Renal cortex interstitium (tissue), 15 donors: ENCODE measurements at places on chromosomes 13 and 19.

- no peak for DNase-seq
Measured at GRCh38 chr13:40170091-40170490, 496.4 kb downstream of the FOXO1 start.

DNA sequence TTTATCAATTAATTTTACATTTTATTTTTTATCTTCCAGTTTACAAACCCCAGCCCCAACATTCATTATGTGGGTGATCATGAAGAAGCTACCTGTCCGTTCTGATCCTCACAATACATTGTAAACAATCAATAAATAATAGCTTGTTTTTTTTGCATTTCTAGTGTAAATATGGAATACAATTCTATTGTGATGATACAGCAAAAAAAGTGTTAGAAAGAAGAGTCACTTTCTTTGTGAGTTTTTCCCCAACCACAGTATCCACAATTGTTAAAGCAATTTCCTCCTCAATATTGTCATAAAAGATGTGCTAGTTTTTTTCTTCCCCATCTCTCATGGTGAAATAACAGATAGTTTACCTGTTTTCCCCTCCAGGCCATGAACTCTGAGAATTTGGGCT is 30.3 kb upstream of the ZNF835 start:
- DNase-seq: no peak

DNA sequence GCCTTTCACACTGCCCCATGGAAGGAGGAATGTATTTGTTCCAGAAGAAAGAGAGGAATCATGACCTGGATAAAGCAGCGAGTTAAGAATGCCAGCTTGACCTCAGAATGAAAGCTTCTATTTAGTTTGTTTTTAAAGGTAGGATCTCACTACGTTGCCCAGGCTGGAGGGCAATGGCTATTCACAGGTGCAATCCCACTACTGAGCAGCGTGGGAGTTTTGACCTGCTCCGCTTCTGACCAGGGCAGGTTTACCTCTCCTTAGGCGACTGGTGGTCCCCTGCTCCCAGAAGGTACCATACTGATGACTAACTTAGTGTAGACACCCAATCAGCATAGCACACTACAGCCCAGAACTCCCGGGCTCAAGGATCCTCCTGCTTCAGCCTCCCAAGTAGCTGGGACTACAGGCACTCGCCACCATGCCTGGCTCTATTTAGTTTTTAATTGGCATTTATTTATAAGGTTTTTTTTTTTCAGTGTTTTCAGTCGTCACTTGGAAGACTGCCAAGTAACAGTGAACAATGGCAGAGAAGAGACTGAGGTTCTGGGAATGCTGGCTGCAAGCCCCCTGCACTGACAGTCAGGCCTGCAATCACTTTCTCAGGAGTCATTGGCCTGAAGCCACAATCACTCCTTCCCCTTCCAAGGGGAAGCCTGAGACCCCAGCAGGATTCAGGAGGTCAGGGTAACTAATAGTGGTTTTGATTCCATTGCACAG is 73.1 kb downstream of the EPS15L1 start:
- DNase-seq: no peak

DNA sequence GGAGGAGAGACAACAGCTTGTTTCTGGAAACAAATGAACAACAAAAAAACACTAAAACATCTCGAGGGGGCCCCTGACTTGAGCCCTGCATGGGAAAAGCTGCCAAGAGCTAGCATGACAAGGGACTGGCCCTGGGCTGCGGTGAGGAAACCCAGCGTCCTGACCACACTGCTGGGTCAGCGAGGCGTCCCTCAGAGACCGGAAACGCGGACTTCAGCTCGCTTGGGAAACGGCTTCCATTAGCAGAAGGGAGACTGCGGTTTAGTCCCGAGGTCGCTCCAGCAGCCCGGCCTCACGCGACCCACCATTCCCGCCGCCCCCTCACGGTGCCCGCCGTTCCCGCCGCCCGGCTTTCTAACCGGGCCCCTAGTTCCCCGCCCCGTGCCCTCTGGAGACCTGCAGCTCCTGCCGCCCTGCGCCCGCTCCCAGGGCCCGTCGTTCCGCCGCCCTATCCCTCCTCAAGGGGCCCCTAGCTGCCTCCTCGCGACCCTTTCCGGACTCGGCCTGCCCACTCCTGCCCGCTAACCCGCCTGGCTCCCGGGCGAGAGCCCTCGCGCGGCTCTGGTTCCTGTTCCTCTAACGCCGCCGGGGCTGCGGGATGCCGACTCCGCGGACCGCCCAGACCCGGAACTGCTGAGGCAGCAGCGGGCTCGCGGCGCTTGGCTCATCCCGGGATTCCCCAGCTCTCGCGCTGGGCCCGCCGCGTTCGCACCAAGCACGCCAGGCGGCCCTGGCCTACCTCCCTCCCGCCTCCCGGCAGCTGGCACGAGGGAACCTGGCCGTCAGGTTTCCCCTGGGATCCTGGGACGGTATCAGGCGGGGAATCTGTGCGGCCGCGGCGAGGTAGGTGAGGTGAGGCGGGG is at the start of gene CCDC122:
Gene CCDC122, minus strand, starts transcription at position 849 of the 863 bp plus-strand sequence. CDS start 10,364 bp downstream, outside the sequence.
- DNase-seq: peak; percentile 64

DNA sequence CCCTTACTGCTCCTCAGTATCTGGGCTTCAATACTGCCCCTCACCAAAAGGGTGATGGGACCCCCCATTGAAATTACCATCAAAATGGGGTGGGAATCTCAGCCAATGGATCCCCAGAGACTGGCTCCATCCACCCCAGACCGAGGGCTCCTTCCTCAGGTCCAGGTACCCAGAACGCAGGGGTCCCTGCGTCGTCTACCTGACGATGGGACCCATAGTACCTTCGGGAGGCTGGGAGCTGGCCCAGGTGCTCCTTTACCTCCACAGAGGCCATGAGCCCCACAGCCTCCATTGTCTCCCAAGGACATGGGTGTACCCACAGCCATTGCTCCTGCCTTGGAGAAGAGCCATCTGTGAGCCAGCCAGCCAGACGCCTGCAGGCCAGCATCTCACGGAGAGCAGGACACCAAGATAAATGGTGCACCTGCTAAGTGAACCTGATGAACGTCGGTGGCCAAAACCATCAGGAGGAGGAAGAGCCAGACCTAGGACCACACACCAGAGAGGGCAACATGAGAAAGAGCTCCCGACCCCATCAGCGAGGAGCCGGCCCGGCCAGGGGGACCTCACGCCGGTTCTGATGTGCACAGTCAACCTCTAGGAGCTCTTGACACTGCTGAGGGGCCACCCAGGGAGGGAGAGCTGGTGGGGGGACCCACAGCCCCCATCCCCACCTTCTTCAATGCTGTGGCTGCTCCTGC is 156.8 kb upstream of the SOX1 start:
- no peak for DNase-seq

GRCh38 chr19:16040642-16041041 is 35.7 kb upstream of the TPM4 start:
- DNase-seq: no peak

DNA sequence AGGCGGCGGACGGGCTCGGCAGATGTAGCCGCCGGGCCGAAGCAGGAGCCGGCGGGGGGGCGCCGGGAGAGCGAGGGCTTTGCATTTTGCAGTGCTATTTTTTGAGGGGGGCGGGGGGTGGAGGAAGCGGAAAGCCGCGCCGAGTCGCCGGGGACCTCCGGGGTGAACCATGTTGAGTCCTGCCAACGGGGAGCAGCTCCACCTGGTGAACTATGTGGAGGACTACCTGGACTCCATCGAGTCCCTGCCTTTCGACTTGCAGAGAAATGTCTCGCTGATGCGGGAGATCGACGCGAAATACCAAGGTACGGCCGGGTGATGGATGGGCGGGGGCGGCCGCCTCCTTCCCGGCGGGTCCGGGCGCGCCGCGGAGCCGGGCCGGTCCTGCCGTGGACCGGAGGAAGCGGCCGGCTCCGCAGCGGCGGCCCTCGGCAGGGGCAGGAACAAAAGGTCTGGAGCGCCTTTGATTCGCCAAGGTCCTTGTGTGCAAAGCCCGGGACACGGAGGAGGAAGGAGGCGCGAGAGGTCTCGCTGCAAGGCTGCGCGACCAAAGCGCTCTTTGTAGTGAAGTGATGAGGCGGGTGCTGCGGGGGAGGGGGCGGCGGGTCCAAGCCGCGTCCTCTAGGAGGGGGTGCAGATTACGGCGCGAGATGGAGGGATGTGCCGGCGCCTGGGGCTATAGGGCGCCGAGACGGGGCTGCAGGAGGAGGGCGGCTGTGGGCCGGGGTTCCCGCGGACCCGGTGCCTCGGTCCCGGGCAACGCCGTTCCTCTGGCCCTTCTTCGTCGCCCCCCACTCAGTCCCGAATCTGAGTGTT is 689 bp downstream of the ING1 start:
- DNase-seq: peak; percentile 52

- no peak for DNase-seq
Measured at GRCh38 chr13:29480893-29481525, 114.5 kb downstream of the SLC7A1 start.

DNA sequence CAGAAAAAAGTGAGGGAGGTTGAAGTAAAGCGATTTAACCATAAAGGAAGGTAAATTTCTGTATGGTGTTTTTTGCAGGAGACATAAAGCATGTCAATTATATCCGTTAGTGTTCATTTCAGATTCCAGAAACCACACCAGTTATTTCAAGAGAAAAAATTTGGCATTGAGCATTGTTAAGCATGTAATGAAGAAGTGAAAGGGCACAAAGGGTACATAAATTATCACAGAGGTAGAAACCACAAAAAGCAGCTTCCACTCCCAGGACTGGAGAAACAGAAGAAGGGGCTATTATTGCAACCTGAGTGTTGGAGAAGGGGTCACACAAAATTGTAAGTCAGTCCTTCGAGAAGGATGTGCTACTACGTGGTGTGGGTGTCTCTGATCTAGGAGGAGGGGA is 72.2 kb upstream of the DACH1 start:
- no peak for DNase-seq

- no peak for DNase-seq
Measured at GRCh38 chr13:39600766-39601165, 2.2 kb downstream of the LHFPL6 start.

- DNase-seq: no peak
Measured at GRCh38 chr13:97948041-97948440, 5.4 kb upstream of the IPO5 start.

DNA sequence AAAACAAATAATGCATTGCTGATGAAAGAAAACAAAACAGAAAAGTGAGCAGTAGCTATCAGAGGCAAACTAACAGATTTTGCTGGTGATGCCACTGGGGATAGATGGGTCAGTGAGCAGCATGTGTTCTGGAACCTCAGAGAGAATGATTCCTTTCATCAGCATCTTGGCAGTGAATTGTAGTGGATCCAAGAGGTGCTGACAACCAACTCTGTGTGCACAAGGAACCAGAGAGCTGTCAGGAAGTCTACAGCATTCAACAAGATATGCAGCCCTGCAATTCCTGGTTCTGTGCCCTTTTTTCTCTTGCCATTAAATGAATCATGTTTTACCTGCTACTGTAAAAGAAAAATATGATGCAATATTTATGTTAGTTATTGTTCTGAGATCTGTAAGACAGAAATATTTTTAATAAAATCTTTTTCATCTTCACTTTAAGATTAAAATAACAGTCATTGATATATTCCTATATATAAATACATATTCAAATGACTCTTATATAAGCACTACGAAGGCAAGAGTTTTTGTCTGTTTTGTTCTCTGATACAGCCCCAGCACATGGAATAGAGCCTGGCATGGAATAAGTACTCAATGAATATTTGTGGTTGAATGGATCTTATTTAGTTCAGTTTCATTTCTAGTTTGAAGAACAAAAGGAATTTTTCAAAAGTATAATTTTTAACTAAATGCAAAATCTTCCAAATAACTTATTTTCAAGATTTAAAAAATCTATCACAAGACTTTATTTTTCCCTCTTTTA is 80.8 kb downstream of the FREM2 start:
- no peak for DNase-seq

GRCh38 chr13:46552303-46552682 is 677 bp upstream of the LRCH1 start:
- no peak for DNase-seq

GRCh38 chr19:48975947-48976847 is 11.1 kb downstream of the FTL start:
- no peak for DNase-seq

- DNase-seq: no peak
Measured at GRCh38 chr19:10828981-10829821, 6.8 kb downstream of the TMED1 start.

DNA sequence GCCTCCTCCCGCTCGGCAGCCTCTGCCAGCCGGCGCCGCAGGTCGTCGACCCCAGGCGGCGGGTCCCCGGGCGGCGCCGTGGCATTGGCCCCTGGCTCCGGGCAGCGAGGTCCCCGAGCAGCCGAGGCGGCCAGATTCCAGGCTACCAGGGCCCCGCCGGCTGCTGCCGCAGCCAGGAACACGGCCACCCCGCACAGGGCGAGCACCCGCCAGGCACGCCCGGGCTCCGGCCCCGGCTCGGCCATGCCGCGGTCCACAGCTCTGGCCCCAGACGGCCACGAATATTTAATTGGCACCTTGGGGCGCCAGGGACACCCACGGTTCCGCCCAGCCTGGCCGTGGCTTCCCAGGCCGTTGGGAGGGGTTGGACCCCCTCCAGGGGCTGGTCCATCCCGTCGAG is at the start of gene CCDC194:
Gene CCDC194, minus strand, starts transcription at position 283 of the 400 bp plus-strand sequence. Its CDS starts 38 bp downstream, at position 245.
- DNase-seq: no peak
